ENCODE measurements at places on chromosomes 13 and 19.
A peak's percentile ranks its signal among the peaks of the same experiment; 100 is the strongest.

DNA sequence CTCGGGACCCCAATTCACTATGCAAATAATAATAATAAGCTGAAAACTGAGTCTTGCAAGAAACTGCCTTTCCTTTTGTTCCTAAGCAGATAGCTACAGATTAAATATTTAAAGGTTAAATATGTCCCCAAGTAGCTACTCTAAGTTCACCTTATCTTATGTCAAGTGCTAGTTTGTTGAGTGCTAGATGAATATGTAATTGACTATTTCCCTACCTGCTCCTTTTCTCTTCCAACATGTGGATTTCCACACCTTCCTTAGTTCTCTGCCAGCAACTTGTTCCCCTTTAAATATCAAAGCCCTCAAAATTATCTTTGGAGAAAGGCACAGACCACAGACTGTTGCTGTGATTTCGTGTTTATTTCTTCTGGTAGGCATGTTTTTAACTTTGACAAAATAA is 709.2 kb upstream of the SLITRK1 start:
- no peak for DNase-seq

DNA sequence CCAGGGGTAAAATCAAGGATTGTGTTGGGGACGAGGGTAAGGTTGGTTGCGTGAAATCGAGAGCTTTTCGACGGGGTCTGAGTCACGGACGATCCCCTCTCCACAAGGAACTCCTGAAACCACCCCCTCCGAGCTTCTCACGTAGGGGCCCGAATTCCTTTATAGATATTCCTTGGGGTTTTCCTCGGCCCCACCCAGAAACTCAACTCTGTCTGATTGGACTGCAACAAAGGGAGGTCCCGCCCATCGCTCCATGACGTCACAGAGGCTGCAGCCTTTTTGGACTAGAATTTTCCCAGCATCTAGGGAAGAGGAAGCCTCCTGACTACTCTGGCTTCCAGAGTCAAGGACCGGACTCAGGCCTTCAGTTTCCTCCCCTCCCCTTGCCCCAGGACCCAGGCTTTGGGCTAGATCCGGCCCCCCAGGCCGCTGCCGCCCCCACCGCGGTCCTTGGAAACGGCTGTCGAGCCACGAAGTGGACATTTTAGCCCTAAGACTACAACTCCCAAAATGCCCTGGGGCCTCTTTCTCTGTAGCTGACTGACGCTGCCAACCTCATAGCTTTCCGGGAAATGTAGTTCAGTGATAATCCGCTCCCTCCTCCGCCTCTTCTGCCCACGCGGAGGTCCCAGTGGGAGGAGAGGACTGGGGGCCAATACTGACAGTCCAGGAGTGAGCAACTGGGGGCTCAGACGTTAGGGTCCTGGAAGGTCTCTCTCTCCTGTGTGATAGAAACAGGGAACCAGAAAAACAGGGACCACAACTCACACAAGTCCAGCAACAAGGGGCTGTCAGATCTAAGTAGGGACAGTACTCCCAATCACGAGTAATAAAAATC is at the start of gene IZUMO1:
IZUMO1 (minus strand) TSS at position 172 of the 838 bp plus-strand sequence. CDS start 1,050 bp downstream, outside the sequence.
- DNase-seq: no peak

DNA sequence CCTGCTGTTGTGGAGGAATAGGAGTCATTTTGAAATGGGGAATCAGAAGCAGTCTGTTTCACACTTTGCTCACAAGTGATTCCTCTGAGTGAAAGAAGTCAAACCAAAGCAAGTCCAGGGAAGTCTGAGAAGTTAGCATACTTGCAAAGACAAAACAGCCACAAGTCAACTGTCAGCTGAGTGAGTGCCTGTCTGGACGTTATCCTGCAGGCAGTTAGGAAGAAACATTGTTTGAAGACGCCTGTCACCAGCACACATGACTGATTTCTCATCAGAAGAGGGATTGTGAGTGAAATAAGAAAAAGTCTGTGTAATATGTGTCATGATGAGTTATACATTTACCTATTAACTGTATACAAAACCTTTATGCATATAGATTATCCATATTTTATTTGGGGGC is 153.5 kb downstream of the KCNRG start:
- no peak for DNase-seq

- DNase-seq: no peak
Measured at GRCh38 chr13:69872321-69873047, 235.1 kb upstream of the ATXN8OS start.

DNA sequence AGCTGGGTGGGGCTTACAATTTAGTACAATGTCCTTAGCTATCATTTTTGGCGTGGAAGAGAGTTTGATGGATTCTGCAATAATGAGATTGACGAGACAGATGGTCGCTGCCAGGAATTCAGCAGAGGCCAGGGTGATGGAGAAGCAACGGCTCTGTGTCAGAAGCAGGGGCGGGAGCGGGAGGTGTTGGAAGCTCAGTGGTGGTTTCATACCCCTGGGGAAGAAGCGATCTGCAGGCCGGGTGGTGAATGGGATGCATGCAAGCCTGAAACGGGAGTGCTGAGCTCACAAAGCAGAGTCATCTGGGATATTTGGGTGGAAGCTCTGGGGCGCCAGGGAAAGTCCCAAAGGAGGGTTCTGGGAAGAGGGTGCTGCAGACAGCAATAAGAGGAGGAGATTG is 370.8 kb downstream of the ZNF536 start:
- no peak for DNase-seq

DNA sequence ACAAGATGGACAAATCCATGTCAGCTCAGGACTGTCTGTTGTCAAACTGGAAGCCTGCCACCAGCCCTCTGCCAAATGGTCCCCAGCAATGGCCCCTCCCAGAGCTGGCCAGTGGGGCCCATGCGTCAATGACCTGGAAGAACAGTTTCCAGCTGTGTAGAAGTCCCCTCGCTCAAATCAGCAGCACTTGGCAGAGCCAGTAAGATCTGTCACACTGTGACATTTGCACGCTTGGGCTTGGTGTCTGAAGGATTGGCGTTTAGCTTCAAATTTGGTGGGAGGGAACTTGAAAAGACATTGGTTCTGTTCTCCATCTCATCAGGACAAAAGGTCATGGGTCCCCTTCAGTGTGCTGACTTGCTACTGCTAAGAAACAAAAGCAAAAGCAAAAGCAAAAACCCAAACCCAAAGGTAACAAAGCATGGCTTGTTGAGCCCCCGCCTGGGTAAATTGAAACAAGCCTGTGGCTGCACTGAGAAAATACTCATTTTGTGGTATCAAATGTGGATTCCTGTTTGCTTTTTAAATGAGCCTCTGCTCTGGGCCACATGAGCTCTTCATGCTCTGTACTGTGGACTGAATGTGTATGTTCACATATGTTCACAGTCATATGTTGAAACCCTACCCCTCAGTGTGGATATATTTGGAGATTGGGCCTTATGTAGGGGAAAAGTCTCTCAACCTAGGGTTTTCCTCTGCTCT is 253.6 kb upstream of the MAB21L1 start:
- no peak for DNase-seq

GRCh38 chr19:35478794-35479677 is 11.2 kb downstream of the KRTDAP start:
- DNase-seq: no peak

GRCh38 chr19:16714702-16715287 is 4.9 kb upstream of the NWD1 start:
- DNase-seq: peak; percentile 59

DNA sequence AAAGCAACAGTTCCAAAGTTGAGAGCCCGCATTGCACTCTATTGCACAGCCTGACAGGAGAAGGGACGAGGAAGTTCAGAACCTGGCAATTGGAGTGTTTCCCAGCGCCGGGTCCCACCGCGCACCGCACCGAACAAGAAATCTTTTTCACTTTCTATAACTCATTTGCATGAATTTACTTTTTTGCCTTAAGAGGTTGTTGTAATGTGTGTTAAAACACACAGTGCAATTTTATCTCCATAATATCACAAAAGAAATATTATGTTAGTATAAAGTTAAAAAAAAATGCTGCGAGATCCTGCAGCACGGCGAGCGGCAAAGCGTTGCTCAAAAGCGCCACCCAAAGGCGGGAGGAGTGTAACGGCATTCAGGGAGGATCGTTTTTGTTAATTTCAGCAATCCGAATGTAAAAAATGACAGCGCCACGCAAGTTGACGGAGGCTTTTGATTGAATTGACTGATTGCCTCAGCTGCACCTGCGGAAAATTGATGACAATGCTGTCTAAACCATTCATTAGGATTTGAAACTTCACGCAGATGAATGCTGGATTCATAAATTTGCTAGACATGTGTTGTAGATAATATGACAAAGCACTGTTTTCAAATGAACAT is 303.6 kb upstream of the ZNF507 start:
- DNase-seq: no peak

DNA sequence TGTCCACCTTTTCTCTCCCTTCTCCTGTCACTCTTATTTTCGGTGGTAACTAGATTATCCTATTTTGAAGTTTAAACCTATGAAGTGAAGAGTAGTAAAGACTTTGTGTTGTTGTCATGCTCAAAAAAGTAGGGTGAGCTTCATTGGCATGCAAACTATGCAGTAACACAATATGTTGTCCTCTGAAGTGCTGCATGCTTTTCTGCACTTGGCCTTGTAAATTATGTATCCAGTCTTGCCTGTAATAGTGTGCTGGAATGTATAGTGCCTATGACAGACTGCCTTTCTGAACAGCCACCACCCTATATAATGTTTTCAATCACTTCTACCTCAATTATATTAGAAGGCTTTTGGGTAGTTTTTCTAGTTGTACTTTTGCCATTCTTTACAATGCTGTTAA is 1198.2 kb upstream of the PCDH20 start:
- no peak for DNase-seq

GRCh38 chr13:44129418-44129817 is 244.2 kb upstream of the SERP2 start:
- no peak for DNase-seq

DNA sequence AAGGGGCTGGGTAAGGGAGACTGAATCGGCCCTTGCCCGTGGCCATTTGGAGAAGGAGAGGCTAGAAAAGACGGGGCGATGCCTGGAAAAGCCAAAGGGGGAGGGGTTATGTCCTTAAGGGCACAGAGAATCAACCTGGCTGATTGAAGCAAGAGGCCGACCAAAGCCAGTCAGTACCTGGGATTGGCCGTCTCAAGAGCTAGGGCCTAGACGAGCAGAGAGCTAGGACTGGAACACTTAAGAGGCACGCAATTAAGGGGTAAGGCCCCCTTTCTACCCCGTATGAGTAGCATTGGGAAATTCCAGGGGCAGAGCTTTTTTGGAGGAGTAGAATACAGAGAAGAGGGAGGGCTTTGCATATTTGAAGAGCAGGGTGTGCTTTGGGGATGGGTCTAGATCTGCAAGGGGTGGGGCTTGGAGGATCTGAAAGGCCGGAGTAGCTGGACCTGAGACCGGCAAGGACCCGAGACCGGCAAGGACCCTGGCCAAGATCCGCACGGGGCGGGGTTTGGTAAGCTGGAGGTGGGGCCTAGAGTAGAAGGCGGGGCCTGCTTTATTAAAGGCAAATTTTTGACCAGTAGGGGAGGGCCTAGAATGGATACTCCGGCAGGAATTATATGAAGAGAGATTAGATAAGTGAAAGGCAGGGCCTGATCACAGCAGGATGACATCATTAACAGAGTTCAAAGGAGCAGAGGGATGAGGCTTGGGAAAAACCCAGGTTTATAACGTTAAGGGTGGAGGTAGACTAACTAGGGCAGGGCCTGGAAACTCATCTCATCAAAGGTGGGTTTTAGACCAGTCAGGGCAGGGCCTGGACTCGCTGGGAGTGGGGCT is 10.7 kb upstream of the CACNG6 start:
- DNase-seq: peak; percentile 98

DNA sequence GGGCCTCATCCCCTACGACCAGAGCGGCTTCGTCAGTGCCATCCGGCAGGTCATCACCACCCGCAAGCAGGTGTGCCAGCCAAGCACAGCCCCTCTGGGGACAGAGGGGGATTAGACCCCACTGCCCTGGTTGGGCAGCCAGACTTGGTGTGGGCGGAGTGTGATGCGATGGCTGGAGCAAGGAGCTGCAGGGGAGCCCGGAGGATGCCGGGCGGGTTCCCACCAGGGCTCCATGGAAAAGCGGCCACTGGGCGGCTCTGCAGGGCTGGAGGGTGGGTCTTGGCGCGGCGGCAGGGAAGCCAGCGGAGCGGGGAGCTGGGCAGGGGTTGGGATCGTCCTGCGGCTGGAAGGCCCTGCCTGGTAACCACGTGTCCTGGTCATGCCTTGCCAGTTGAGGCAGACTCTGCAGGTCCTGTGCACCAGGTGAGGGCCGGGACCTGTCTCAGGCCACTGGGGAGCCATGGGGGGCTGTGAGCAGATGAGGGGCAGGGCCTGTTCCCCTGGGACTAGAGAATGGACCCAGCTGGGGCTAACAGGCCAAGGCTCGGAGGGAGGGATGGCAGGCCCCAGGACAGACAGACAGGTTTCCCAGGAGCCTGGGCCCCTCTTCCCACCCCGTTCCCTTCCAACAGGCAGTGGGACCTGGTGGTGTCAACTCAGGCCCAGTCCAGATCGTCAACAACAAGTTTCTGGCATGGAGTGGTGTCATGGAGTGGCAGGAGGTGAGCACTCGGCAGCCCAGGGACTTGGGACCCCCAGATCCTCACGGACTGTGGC is 6.3 kb downstream of the PTOV1 start:
- DNase-seq: peak; percentile 22

DNA sequence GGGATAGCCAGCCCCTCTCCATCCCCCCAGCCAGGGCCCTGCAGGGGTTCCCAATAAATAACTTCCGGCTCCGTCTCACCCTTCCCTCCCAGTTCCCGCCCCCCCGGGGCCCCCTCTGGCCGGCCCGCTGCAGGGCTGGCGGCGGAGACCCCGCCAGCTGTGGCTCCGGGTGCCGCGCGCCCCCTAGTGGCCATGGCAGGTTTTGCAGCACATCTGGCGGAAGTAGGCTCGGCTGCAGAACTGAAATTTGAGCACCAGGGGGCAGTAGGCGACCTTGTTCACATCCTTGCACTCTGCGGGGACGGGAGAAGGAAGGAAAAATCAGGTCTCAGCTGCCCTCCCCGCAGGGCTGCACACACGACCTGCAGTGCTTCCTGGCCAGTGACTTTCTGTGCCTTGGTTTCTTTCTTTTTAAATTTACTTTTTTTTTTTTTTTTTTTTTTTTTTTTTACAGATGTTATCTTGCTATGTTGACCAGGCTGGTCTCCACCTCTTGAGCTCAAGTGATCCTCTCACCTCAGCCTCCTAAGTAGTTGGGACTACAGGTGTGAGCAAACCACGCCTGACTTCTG is 3.6 kb upstream of the MYO1F start:
- peak; percentile 73 for DNase-seq

GRCh38 chr13:36069881-36070366 is 61.3 kb downstream of the DCLK1 start:
- no peak for DNase-seq

Data from Calu3 (cell line).